T-cell (primary cell): ENCODE measurements at places on chromosomes 6 and 20.

DNA sequence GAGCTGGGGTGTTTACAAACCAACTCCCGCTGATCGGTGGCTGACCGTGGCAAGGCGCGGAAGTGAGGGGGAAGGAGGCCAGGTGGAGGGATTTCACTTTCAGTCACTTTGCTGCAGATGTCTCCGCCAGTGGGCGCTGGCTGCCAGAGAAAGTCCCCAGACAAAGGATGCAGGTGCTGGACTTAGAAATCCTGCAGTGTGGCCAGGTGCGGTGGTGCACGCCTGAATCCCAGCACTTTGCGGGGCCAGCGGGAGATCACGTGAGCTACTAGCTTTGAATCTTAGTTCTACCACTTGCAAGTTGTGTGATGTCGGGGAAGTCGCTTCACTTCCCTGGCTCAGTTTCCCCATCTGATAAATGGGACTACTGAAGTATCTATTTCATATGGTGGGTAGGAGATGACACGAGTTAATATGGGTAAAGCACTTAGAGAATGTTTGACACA is 180.4 kb downstream of the ZNF217 start:
- DNase-seq: peak; percentile 6

DNA sequence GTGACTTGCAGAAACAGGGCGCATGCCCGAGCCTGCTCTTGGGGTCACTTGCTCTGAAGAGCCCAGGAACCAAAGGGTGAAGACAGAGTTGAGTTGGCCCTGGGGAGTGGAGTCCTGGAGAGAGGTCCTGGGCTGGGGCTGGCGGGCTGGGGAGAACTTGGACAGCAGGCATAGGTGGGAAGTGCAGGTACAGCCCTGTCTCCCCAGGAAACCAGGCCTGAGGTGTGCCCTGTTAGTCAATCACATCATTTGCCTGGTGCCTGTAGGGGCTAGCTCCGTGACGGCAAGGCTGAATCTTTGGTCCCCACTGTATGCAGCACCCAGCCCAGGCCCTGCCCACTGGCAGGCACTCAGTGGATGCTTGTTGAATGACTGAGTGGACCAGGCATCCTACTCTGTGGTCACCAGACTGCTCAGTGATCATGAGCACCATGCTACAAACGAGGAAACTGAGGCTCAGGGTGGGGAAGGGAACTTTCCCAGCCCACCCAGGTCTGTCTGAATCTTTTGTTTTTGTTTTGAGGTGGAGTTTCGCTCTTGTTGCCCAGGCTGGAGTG is 15.6 kb upstream of the NOL4L start:
- no peak for DNase-seq

GRCh38 chr20:7505152-7505834 is 435.0 kb downstream of the HAO1 start:
- DNase-seq: no peak

GRCh38 chr20:6178537-6178936 is 55.7 kb upstream of the FERMT1 start:
- DNase-seq: no peak

- DNase-seq: no peak
Measured at GRCh38 chr20:63956664-63957003, 418 bp upstream of the UCKL1 start.

DNA sequence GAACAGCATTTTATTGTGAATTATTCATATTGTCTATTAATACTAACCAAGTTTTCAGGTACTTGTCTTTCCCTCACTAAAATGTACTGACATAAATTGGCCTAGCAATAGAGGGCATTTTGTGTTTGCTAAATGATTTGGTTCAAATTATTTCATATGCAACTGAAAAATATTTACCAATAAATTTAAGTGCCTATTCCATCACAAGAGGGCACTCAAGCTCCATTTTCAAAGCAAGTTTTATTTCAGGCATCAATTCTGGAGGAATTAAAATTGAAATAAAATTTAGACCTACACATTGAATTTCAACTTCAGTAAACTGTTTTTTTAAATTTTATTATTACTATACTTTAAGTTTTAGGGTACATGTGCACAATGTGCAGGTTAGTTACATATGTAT is 114.3 kb upstream of the SYNCRIP start:
- no peak for DNase-seq

- DNase-seq: no peak
Measured at GRCh38 chr6:149293244-149293643, 24.3 kb upstream of the TAB2 start.

DNA sequence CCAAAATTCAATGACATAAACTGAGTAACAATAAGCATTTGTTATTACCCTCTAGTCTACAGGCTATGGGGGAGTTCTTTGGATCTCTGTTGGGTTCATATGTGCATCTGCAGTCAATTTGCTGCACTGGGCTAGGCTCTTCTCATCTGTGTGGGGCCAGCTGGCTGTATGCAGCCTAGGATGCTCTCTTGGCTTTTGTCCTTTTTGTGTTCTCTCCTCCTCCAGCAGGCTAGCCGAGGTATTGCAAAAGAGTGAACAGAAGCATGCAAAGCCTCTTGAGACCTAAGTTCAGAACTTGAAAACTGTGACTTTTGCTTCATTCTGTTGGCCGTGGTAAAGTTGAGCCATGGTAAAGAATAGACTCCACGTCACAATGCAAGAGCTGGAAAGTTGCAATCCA is 62.8 kb upstream of the FOXO3 start:
- no peak for DNase-seq

GRCh38 chr6:112560651-112561050 is 213.5 kb downstream of the RFPL4B start:
- DNase-seq: no peak

- DNase-seq: no peak
Measured at GRCh38 chr6:102126488-102126887, 733.0 kb downstream of the GRIK2 start.

DNA sequence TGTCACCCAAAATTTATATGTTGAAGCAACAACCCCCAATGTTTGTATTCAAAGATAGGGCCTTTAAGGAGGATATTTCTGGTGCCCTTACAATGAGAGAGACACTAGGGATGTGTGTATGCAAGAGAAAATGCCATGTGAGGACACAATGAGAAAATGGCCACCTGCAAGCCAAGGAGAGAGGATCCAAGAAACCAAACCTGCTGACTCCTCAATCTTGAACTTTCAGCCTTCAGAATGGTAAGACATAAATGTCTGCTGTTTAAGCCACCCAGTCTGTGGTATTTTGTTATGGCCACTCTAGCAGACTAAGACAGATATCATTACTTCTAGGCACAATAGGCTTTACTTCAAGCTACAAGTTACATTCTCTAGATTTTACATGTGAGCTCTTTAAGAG is 1145.1 kb upstream of the MAP3K7 start:
- DNase-seq: no peak

DNA sequence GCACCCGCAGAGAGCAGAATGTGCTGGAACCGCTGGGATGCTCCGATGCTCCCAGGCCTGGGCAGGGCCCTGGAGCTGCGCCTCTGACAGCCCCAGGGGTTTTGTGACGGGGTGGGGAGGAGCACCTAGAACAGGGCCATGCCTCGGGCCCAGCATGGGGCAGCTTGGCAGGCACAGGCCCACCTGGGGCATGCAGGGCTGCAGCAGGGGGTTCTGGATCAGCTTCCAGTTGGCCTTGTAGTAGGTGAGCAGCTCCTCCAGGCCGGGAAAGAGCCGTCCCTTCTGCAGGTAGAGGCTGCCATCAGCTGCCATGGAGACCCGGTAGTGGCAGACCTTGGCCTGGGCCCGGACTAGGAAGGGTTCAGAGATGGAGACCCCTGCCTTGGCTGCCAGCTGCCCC is 4.4 kb downstream of the SRMS start:
- DNase-seq: no peak

- no peak for DNase-seq
Measured at GRCh38 chr6:46510651-46511050, 19.4 kb upstream of the RCAN2 start.

DNA sequence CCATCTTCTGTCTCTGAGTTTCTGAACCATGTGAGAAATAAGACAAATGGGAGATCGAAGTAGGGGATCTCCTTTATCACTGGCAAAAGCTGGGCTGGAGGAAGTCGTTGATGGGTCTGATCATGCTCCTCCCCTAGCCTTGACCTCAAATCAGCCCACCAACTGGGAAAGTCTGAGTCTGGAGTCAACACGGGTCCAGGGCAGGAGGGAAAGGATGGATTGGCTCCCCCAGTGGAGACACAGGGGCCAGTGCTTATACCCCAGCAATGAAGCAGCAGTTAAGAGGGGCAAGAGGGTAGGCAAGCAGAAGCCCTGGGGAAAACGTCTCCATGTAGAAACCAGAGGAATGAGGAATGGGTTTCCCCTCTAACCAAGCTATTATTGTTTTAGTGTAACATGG is 152.6 kb downstream of the TBC1D7 start:
- no peak for DNase-seq

- no peak for DNase-seq
Measured at GRCh38 chr20:10658051-10658823, 15.6 kb downstream of the JAG1 start.

DNA sequence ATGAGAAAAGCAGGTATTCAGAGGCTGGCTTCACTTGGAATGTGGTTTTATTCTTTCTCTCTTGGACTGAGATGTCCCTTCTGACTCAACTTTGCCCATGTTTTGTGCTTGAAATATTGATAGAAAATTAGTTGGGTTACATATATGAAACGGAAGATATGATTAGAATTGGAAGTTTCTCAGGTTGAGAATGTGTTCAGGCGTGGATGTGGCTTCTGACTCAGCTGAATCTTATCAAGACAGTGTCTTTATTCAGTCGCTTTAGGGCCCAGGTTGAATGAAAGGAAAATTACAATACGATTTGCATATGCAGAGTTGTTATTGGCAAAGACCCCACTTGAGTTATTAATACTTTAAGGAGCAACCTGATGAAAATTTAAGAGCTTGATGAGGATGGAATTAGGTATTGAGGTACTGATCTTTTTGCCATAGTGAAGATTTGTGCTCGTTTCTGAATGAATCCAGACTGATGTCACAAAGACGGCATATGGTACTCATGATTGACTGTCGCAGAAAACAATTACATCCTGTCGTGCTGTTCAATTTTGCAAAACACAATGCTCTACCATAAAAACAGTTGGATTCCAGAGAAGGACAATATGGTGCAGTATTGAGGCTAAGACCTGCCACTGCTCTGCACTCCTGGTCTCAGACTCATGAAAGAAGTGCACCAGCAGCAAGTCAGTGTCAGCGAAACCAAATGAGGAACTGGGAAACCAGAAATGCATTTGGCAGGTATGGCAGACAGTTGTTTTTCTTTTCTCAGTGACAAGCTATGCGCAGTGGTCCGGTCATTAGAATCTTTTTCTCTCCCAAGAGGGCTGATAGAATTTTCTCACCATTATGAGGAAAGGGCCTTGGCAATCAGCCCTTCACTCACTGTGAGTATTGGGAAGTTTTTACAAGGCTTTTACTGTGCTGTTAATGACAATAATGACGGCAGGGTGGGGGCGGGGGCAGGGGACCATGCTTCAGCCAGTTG is 158.3 kb downstream of the DOK5 start:
- DNase-seq: no peak

- DNase-seq: no peak
Measured at GRCh38 chr6:25088513-25088912, 152.8 kb upstream of the RIPOR2 start.

DNA sequence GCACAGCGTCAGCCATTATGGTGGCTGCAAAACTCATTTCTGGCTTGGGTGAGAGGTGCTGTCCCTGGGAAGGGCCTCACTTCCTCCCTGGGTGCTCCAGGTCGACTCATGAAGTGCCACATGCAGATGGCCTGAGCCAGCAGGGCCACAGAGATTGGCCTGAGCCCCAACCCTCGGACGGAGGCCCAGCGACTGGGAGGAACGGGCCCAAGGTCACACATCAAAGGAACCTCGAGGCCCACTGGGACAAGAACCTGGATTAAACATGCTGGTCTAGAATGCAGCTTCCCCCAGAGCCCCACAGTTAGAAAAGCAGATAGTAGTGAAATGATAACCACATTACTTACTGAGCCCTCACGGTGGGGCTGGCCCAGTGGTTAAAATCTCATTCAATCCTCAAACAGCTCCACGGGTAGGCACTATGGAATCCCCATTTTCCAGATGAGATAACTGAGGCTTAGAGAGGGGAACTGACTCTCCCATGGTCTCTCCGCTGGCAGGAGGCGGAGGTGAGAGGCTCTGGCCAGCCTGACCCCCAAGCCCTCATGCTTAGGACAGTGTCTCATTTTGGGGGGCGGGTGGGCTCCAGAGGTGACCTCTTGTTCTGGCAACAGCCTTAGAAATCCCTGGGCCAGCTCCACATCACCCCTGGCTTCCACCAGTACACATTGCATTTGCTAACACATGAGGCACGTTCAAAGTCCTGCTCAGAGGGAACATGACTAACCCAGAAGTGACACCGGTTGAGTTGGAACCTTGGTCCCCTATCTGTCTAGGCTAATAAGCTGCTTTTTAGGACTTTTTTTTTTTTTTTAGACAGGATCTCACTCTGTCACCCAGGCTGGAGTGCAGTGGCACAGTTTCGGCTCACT is 53.0 kb downstream of the SRC start:
- no peak for DNase-seq

- DNase-seq: no peak
Measured at GRCh38 chr20:15658295-15658694, 915.0 kb downstream of the KIF16B start.

- no peak for DNase-seq
Measured at GRCh38 chr6:149132336-149132735, 185.2 kb upstream of the TAB2 start.

- no peak for DNase-seq
Measured at GRCh38 chr6:109456111-109456583, 575 bp upstream of the MICAL1 start.

GRCh38 chr6:26241033-26241895 is 123.7 kb upstream of the BTN3A2 start:
- peak; percentile 63 for DNase-seq

GRCh38 chr6:82651845-82652335 is 288.3 kb downstream of the TPBG start:
- no peak for DNase-seq

DNA sequence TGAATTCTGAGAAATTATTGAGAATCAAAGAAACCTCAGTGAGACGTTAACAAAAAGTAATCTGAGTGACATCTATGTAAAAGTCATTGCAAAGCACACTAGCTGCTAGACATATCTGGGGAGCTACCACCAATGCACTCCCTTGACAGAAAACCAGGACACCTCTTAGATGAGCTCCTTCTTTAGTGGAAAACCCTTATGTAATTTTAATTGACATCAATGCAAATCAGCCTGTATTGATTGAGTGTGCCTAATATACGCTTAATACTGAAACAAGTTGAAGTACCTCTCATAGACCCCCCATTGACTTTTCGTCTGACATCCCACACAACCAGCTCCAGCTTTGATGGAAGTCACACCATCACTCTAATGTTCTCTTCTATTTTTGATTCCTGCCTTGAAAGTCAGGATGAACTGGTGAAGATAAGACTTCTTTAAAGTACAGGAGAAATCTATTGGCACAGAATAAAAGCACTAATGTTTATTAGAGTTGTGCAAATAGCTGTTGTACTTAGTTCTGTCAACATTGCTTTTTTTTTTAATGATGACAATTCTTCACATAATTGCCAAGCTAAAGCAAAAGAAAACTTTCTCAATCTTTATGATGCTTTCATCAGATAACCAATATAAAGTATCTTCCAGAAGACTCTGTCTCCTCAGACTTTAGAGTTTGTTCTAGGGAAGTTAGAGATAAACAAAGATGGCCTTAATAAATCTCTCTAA is 98.0 kb upstream of the FAM8A1 start:
- DNase-seq: no peak

- DNase-seq: no peak
Measured at GRCh38 chr6:156597095-156597494, 180.1 kb upstream of the ARID1B start.

- no peak for DNase-seq
Measured at GRCh38 chr6:169292338-169293124, 38.9 kb upstream of the THBS2 start.
